ENCODE measurements at places on chromosomes 6 and 20. TPM values are rescaled to one million over a fixed set of nuclear protein-coding genes. Genes with fewer than 3 reads are reported as not detected.

The CLPSL1 gene
- not detected for total RNA-seq

The ECT2L gene
- total RNA-seq, result not detected

The HTR1B gene
- total RNA-seq, result not detected

The SLC4A11 gene
- 0.26 TPM for total RNA-seq

The SLC17A2 gene
- total RNA-seq, result not detected

The RNF39 gene
- not detected for total RNA-seq

DNA sequence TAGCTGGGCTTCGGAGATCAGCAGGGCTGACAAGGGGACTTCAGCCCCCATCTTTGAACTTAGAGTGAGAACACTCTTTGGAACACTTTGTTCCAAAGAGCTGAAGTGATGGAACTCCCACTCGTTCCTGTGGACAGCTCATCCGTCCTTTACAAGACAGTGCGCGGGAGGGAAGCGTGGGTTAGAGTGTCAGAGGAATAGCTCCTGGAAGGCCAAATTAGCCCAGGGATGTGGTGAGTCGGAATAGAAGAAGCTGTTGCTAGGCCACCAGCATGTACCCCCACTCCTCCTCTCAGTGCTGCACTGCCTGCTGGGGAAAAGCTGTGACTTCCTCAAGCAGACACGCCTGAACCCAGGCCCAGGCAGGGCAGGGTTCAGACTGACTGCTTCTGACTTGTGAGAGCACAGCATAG is 1.7 kb downstream of the SDCBP2 start:
- ATAC-seq, result no peak

DNA sequence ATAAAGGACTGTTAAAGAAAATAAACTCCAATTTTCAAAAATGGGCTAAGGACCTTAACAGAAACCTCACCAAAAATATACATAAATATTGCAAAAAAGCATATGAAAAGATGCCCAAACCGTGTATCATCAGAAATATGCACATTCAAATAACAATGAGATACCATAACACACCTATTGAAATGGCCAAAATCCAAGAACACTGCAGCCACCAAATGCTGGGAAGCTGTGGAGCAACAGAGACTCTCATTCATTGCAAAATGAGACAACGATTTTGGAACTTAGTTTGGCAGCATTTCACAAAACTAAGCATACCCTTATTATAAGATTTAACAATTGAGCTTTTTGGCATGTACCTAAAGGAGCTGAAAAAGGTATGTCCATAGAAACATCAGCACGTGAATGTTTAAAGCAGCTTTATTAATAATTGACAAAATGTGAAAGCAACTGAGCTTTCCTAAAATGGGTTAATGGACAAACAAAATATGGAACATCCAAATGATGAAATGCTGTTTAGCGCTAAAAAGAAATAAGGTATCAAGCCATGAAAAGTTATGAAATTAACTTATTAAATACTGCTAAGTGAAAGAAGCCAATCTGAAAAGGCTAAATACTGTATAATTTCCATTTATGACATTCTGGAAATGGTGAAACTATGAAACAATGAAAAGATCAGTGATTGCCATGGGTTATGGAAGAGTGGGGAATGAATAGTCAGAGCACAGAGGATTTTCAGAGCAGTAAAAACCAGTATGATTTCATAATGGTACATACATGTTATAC is 592.6 kb upstream of the ADGRB3 start:
- no peak for ATAC-seq

- ATAC-seq, result no peak
Observed at GRCh38 chr6:124054034-124054433, 250.4 kb downstream of the NKAIN2 start.

DNA sequence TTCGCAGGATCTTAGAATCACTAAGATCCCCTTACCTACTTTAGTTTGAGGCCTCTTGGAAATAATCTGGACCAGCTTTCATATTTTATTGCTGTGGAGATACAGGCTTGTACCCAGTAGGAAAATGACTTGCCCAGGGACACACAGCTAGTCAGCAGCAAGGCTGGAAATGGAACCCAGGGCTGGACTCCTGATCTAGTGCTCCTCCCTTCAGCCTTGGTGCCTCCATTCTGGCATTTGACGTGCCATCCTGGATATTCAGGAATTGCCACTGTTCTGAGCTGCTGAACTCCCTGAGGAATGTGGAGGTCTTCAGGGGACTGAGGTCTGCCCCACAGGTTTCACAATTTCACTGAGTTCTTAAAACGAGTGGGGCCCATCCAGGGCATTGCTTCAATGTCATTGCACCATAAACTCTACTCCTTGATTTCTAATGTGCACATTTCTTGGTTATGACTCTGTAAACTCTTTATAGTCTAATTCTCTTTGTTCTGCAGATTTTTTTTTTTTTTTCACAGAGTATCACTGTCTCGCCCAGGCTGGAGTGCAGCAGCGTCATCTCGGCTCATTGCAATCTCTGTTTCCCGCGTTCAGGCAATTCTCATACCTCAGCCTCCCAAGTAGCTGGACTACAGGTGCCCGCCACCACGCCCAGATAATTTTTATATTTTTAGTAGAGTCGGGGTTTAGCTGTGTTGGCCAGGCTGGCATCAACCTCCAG is 26.7 kb upstream of the CDKN1A start:
- ATAC-seq, result no peak

DNA sequence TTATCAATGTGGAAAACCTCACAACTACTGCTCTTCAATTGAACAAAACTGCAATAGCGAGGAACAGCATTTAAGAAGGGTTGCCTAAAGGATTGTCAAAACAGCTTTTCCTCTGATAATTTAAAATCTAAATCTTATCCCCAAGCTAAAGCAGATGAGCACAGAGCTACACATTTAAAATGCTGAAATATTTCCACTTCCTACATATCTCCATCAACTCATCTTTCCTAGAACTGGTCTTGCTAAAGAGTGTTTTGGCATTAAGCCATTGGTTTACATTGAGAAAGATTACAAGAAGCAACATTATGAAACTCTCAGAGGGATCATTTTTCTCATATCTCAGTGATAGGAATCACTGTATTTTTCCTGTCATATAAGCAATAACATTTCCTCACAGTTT is 3.6 kb downstream of the OR10C1 start:
- ATAC-seq, result no peak

DNA sequence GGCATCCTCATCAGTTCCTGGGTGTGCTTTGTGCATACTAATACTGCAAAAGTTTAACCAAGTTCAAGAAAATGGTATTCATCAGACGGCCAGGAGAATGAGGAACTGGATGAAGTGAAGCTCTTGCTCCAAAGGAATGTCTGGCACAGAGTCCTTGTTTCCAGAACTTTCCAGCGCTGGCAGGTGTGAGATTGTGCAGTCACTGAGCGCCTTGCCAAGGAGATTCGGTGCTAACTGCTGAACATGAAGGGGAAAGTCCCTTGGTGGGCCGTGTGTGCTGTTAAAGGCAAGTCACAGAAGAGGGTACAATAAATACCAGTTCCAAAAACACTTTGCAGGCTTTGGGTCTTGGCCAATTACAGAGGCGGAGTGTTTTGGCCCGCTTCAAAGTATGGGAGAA is 262.3 kb upstream of the SOX4 start:
- no peak for ATAC-seq

DNA sequence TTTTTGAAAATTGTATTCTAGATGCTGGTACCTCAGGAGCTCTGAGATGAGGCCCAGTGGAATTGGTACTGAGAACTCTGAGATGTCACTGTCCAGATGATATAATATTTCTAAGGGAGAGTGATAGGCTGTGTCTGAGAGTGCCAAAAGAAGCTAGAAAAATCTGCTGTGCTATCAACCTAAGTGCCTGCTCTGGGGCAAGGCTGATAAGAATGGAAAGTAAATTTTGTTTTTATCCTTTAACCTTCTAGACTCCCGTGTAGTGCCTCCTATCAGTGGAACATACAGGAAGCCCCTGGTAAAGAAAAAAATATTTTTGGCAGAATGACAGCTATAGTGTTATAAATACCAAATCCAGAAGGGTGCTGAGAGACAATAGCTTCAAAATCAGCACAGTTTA is 348.2 kb downstream of the TFAP2B start:
- ATAC-seq, result no peak

GRCh38 chr20:20969701-20970280 is 136.4 kb downstream of the LINC00237 start:
- ATAC-seq, result no peak
